ENCODE measurements at places on chromosomes 1 and 21.

- DNase-seq, result no peak
Observed at GRCh38 chr1:116764466-116764898, 10.3 kb downstream of the CD2 start.

- DNase-seq, result no peak
Observed at GRCh38 chr1:196877964-196878363, 9.9 kb upstream of the CFHR4 start.

DNA sequence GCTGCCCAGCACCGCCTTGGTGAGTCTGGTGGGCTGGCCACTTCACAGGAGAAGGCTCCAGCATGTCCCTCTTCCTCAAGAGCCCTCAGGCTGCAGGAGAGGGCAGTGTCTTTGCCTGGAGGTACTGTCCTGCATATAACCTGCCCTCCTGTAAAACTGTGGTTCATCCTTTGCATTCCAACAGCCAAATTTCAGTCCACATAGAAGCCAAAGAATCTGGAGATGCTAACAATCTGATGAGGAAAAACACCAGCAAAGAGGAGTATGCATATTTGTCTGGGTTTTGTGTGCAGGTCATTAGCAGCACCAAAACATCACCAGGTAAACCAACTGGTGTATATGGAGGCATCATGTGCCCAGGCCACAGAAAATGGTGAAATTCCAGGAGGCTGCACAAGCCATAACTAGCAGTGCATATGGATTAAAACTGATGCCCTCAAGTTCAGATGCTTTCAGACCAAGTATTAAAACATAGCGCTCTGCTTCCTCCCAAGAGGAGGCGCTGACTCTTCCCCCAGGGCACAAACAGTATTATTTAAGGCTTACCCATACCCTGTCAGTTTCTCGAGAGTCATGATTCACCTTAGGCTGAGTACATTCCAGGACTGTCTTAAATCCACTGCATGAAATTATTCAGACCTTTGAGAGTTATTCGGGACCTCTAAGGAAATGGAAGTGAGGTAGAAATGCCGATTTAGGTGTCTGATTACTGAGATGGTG, 150.5 kb upstream of the COA6 start:
- no peak for DNase-seq

GRCh38 chr1:216459651-216460207, 36.5 kb upstream of the USH2A start:
- no peak for DNase-seq

DNA sequence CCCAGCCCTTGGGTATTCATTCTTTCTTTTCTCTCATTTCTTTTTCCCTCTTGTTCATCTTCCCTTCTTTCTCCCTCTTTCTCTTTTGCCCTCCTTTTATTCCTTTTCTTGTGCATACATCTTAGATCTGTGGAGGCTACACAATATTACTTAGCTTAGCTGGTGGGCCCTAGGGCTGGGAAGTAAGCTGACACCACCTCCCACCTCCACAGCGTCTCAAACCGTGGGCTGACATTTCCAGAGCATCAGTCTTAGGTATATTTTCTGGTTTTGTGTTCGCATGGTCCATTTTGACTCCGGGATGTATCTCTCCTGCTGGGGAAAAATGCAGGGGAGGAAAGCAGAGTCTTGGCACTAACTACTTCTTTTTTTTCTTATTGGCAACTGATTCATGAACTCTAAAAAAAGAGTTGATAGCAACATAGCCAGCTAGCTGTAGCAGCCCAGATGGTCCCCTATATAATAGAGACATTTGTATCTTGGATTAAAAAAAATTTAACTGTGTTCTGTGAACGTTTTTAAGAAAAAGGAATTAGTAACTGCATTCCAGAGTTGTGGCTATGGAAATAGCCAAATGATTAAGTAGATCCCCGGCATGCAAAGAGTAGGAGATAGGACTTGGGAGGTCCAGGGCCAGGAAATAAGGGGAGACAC, 15.5 kb downstream of the CNIH3 start:
- no peak for DNase-seq

- no peak for DNase-seq
Observed at GRCh38 chr1:27455139-27455811, 34.7 kb downstream of the WASF2 start.

DNA sequence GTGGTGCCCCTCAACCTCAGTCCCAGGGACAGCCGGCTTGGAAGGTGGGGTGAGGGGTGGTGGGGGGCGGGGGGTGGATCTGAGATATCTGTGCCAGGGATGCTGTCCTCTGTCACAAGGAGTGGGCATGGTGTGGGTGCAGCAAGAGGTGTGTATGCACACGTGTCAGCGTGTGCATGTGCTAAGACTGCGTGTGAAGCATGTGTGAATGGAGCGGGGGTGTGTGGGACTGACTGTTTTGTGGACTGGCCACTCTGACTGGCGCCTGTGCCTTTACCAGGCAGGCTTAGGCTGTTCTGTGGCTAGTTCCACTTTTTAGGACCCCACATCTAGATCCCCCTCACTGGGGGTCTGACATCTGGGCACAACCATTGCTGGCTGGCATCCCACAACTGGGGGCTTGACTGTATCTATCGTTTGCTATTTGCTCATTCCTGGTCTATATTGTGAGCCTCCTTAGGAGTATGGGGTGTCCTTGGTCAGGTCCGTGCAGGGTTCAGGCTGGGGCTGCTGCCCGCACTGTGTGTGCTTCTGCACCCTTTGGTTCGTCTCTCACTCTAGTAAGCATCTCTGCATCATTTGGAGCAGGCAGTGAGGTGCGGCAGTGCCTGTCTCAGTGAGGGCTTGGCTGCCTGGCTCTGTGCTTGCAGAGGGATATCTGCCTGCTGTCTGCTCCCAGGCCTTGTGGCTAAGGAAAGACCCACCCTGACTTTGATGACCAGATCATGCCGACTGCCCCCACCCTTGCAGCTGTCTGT, 1.9 kb downstream of the AMPD2 start:
- no peak for DNase-seq

DNA sequence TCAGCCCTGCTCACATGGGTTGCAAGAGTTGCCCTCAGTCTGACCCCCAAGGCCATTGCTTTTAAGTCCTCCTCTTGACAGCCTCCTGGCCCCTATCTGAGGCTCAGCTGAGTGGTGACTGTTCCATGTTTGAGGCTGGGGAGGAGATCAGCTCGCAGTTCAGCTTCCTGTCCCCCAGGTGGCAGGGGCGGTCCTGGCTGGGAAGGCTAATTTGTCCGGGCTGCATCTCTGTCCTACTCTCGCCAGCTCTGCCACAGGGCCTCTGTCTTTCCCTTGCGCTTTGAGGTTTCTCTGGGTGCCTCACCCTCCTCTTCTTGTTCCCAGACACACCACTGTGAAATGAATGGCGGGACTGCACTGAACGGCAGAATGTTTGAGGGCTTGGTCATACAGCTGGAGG, 157.3 kb downstream of the KCNJ6 start:
- peak; percentile 15 for DNase-seq

GRCh38 chr1:219639876-219640577, 27.1 kb upstream of the ZC3H11B start:
- no peak for DNase-seq

GRCh38 chr1:155729031-155729898, 40.4 kb downstream of the DAP3 start:
- no peak for DNase-seq

GRCh38 chr1:2413495-2414296, 1.3 kb upstream of the PEX10 start:
- no peak for DNase-seq

GRCh38 chr1:212977781-212978645, 27.7 kb downstream of the VASH2 start:
- DNase-seq, result no peak

DNA sequence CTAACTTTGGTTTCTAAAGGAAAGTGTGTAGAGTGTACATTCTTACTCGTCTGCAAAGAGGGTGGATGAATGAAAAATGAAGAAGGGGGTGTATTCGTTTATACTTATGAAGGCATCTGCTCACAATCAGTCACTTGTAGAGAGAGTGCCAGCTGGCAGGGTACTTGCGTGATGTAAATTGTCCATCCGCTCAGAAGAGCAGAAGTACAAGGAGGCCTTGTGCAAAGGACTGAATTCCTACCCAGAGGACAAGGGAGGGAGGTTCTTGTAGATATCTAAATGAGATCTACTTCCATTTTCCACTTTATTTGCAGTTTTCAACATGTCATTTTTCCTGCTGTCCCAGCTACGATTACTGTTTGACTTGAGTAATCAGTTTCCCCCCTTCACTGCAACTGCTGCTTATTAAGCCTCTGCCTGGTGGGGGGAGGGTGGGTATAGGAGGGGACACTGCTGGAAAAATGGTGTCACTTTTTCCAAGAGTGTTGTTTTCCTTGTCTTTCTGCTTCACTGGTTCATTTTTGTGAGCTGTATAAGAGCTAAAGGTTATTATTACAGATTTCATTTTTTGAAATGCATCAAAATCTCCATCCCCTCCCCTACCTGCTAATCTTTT, 67.3 kb downstream of the LAMC1 start:
- DNase-seq, result no peak

DNA sequence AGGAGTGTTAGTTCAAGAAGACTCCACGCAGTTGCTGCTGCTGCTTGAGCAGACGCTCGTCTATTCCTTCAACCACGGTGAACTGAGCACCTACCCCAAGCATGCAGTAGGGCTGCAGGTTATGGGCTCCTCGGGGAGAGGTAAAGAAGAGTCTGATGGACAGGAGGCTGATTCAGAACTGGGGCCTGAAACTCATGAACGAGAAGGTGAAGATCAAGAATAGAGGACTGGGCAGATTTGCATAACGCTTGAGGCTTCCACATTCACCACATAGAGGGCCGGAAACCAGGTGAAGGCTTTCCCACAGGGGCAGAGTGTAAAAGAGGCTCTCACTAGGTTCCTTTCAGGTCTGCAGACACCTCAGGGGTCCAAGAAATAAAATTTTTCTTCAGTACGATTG, 9.1 kb downstream of the ABCA4 start:
- no peak for DNase-seq

- DNase-seq, result no peak
Observed at GRCh38 chr1:204927673-204928641, 57.3 kb downstream of the NFASC start.

DNA sequence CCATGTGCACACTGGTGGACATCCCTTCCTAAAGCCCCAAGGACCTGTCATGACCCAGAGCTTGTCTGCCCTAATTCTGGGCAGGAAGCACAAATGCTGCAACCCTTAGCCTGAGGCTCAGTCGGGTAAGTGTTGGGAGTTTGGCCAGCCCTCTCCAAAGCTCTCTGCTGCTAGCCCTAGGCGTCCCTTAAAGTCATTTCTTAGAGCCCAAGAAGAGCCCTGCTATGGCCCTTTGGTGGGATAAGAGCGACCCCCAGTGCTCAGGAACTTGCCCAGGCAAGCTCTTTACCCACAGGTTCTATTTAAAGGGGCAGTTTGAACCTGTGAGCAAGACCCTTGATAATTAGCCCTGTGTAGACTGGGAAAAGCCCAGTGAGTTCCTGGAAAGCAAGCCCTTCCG, 356.8 kb downstream of the RRAGC start:
- DNase-seq, result no peak

DNA sequence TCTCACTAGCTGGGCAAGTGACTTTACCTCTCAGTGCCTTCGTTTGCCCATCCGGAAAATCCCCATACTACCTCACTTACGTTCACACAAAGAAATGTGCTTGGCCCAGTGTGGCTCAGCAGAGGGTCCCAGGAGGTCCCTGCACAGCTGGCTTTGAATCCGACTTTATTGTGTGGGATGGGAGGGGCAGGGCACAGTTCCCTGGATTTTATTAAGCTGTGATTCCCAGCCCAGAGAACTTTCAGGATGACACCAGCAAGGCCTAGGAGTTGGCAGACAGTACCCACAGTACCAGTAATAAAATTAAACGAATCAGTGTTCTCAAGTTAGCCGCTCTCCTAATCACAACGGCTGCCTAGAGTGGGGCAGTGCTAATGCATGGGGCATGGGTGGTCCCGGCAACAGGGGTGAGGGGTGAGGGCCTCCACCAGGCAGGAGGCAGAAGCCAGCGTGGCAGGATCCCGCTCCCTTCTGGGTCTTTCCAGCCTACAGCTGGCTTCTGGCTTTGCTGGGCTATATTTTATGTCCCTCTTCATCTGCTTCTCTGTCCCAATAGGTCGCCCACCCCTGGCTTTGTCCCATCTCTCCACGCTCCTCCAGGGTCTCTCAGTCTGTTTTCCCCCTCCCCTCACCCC, 74.9 kb downstream of the VWA5B1 start:
- DNase-seq, result no peak

- DNase-seq, result no peak
Observed at GRCh38 chr1:53651356-53651755, 87.6 kb downstream of the GLIS1 start.

GRCh38 chr1:8818325-8818775, 910 bp upstream of the RERE start:
- DNase-seq, result no peak

DNA sequence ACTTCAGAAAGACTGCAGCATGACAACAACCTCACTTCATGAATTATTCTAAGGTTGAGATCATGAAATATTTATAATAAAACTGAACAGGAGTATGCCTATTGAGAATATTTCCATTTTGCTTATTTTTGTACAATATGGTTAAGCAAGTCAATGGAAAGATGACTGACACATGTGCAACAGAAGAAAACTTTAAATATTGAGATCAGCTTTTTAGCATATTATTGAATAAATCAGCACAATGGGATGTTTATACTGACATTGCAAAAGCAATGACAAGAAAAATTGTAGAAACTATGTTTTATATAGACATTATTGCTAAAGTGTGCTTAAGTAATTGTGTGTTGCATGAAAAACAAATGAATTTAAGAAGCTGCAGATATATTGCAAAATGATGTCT, 4.6 kb downstream of the LCE7A start:
- no peak for DNase-seq

GRCh38 chr1:215507119-215507518, 60.0 kb upstream of the KCTD3 start:
- no peak for DNase-seq

DNA sequence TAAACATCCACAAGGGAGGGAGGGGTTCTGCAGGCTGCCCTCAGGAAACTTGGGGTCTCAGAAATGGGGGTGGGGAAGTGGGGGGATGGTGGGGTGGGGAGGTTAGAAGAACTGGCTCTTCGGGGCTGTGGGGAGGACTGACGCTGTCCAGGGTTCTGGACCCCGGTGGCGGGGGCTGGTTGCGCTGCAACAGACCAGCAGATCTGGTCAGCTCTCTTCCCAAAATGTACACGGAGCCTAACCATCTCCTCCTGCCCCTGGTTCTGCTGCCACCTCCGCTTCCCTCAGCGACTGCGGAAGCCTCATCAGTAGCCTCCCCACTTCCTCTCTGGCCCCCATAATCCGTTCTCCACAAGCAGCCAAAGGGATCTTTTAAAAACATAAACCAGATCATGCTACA, 29.3 kb upstream of the C1QA start:
- no peak for DNase-seq

- no peak for DNase-seq
Observed at GRCh38 chr1:25556791-25557476, 13.5 kb downstream of the LDLRAP1 start.

DNA sequence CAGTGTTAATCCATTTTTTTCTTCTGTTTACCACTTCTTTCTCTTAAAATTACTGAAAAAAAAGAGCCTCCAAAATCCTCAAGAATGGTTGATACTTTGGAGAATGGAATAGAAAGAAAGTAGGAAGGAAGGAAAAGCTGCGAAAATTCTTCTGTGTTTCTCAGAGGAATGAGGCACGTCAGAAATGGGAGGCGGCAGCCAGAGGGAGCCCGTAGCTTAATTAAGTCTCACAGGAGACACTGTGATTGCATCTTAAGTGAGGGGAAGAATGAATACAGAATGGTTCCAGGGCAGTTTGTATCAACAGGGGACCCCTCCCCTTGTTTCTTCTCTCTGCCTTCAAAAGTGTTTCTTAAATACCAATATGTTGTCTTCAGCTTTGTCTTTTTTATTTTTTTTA, 1099.5 kb downstream of the PLA2G4A start:
- DNase-seq, result no peak
